Cerebellar nuclear complex (tissue), 1 donor: ENCODE measurements at places on chromosomes 2 and 18.

DNA sequence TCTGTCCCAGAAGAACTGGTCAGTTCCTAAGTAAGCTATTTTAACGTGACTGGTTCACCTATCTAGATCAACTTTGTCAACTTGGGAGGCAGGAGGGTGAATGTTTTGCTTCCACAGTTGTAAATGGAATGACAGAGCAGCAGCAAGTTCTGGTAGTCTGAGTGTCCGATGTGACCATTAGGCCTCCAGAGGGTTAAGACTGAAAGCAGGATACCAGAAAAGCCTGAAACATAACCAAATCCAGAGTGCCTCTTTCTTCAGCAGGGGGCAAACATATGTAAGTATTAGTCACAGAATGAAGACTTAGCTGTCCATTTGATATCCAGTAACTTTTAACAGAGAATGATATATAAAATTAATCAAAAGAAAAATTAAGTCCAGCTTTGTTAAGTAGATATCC lies 9.2 kb downstream of the HOXD3 start:
- DNase-seq: no peak

GRCh38 chr2:209653134-209653533 lies 118.5 kb upstream of the UNC80 start:
- no peak for DNase-seq

DNA sequence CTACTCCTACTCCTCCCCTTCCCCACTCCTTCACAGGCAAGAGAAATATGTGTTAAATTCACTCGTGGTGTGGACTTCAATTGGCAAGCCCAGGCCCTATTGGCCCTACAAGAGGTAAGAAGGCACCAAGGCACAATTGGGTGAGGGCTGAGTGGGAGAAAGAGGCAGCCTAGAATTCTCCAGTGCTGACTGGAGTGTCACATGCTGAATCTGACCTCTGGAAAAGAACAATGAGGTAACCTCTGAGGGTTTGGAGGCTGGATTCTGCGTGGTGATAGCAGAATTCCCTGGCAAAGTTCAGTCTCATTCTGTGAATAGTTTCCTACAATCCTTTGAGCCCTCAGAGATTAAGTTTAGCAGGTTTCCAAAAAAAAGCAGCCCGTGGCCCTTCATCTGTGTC lies 6.9 kb downstream of the CENPA start:
- DNase-seq: no peak

- DNase-seq: no peak
These were observed 139.1 kb downstream of the VWC2L start for GRCh38 chr2:214549946-214550345.

GRCh38 chr18:60246606-60247005 lies 126.0 kb downstream of the MC4R start:
- DNase-seq: no peak

- DNase-seq: no peak
These were observed 535.5 kb downstream of the XIRP2 start for GRCh38 chr2:167423731-167424130.

DNA sequence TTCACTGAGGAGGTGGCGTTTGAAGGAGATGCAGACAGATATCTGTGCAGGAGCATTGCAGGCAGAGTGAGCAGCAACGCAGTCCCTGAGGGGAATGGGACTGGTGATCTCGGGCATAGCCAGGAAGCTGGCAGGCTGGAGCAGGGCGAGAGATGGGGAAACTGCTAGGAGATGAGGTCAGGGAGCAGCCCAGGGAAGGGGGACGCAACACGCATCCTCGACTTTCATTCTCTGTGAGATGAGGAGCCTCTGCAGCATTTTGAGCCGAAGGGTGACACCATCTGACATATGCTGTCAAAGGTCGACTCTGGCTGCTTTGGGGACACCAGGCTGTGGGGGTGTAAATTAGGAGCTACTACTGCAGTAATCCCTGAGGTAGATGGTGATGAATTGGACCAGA lies 4.3 kb upstream of the CHRNA1 start:
- no peak for DNase-seq

DNA sequence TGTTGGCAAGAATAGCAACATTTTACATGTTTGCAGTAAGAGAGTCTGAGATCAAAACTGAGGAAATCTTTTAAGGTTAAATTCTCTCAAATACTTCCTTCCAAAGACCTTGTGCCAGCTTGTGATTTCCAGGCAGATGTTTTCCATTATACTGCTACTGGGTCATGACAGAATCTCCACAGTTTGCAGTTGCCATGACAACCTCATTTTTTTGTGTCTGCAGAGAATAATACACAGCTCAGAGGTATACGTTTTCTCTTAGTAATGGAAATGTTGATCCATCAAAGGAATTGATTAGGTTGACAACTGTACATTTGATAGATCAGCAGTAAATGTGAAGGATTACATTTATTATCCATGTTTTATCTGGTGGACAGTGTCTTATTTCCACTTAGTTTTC lies 29.1 kb upstream of the CSRNP3 start:
- DNase-seq: no peak

DNA sequence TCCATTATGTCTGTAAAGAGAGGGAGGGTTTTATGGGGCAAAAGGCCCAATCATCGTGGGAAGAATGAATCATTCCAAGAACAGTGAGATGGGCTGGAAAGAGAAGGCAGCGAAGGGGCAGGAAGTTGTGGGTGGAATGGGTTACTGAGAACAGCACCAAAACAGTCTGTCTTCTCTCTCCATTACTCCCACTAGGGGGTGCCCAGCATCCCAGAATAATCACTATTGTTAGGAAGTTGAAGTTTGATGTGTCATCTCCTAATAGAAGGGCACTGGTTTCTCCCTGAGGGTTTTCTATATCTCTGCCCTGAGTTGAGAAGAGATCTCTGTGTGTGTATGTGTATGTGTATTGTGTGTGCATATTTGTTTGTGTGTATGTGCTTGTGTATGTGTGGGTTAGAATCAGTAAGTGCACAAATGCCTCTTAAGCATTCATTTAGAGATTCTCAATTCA lies 76.6 kb upstream of the MAP4K3 start:
- no peak for DNase-seq

DNA sequence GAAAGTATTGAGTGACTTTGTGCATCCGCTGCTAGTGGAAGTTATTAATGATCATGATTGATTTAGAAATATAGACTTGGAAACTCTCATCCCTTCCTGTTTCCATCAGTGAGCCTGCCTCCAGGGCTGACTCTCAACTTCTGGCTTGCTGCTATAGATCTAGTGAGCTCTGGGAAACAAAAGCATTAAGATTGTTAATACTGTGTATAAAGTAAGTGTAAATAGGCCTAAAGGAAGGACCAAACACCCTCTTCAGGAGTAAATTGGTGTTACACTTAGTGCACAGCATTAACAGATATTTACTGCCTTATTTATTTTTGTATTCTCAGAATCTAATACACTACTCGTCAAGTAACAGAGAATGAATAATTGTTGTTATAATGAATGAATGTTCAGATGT lies 285.6 kb downstream of the THSD7B start:
- DNase-seq: no peak
